ENCODE measurements at places on chromosomes 16 and 17.

DNA sequence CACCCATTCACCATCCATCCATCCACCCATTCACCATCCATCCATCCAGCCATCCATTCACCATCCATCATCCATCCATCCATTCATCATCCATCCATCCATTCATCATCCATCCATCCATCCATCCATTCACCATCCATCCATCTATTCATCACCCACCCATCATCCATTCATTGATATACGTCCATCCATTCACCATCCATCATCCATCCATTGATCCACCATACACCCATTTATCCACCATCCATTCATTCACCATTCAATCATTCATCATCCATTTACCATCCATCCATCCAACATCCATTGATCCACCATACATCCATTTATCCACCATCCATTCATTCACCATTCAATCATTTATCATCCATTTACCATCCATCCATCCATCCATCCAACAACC lies 111.7 kb downstream of the ABCC12 start:
- DNase-seq, result no peak

DNA sequence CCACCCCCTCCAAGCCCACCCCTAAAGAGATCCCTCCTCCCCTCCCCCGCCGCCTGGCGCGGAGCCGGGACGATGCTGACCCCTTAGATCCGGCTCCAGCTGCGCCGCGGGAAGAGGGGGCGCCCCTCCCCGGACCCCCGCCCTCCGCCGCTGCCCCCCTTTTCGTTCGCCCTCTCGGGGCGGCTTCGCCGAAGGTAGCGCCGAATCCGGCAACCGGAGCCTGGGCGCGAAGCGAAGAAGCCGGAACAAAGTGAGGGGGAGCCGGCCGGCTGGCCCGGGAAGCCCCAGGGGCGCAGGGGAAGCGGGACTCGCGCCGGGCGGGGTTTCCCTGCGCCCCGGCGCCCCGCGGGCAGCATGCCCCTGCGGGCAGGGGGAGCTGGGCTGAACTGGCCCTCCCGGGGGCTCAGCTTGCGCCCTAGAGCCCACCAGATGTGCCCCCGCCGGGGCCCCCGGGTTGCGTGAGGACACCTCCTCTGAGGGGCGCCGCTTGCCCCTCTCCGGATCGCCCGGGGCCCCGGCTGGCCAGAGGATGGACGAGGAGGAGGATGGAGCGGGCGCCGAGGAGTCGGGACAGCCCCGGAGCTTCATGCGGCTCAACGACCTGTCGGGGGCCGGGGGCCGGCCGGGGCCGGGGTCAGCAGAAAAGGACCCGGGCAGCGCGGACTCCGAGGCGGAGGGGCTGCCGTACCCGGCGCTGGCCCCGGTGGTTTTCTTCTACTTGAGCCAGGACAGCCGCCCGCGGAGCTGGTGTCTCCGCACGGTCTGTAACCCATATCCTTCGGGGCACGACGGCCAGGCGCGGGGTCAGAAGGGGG lies 623 bp downstream of the CACNA1G start:
- no peak for DNase-seq

- DNase-seq, result no peak
These were observed 18.5 kb downstream of the PFAS start for GRCh38 chr17:8267480-8268147.

GRCh38 chr16:1019231-1020090 lies 37.9 kb downstream of the SOX8 start:
- peak; percentile 14 for DNase-seq

GRCh38 chr16:11609474-11610120 lies 22.9 kb upstream of the LITAF start:
- no peak for DNase-seq

DNA sequence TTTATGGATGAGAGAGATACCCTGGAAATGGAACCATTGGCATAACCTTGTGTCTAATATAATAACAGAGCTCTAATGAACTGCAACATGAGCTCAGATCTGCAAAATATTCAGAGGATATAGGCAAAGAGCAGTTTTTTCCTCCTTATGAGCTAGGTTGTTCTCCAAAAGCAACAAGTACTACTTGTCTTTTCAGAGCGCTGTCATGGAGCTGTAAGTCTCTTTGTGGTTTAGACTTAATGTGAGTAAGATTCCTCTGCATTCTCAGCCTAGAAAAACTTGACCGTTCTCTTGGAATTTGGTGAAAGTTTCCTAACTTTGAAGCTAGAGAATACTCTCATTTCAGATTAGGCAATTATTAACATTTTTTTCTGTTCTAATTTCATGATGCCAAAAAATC lies 85.2 kb downstream of the FTO start:
- DNase-seq, result peak; percentile 59

DNA sequence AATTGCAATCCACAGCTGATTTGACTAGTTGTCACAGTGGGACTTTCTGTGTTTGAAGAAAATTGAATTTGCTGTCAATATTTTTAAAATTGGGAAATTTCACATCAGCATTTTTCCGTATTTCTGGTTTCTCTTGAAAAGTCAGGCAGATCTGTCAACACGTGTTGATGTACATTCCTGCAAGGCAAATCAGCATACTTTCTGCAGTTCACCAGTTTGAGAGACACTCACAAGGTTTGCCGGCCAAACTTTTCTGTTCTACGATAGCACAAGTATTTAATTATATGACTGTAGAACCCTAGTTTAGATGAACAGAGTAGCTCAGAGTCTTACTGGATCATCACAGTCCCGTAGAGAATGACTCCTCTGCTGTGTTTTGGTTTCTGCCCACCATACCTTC lies 102.0 kb downstream of the ADAMTS18 start:
- no peak for DNase-seq

- no peak for DNase-seq
These were observed 761 bp downstream of the NOL3 start for GRCh38 chr16:67170949-67171649.

DNA sequence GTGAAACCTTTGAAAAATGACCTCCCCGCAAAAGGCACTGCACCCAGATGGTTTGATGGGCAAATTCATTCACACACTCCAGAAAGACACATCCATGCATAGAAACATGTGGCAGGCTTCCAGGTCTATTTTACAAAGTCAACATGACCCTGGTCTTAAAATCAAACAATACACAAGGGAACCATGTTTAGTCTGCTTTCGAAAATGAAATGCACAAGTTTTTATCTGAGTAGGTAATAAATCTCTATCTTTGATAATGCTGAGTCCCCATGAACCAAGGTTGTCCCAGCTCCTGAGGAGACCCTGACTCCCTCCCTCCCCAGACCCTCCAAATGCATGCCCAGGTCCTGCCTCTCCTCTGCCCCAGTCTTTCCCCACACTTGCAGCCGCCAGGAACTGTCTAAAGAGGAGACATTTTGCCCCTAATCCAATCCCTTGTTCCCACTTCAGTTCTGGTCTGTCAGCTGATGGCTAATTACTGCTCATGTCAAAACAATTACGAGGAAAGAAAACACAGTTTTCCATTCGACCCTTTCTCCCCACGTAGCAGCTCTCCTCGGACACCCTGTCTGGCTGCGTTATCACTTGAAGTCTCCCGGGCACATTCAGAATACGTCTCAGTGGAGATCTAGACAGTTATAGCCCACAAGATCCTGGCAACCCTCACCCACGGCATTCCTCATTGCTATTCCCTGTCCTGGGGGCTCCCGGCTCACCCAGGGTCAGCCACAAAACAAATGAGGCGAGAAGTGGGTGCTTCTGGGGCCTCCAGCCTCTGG lies 68.8 kb upstream of the RCVRN start:
- no peak for DNase-seq

- no peak for DNase-seq
These were observed 35.4 kb downstream of the SNX20 start for GRCh38 chr16:50645563-50646220.

DNA sequence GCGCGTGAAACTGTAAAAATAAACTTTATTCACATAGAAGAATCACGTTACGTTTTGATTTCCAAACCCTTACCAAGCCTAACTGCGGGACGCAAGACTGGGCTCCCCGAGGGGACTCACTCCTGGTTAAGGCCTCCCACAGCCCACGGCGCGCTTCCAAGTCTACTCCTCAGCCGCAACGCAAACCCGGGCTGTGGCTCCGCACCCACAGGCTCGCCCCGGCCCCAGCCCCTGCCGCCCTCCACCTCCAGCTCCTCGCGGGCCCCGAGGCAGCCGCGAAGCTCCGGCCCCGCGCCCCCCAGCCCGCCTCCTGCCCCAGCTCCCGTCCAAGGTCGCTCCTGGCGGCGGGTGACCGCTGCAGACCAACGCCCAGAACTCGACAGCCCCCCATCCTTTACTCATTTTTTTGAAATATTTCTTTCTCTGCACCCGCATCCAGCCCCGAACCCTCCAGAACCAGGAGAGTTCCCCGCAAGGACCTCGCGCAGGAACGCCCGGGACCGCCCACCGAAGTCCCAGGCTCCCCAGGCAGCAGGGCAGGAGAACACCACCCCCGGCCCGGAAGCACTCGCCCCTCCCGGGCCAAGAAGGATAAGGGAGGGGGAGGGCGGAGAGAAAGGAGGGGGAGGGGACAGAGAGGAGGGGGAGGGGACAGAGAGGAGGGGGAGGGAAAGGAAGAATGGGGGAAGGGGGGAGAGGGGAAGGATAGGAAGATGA lies 912 bp downstream of the USP22 start:
- peak; percentile 70 for DNase-seq

DNA sequence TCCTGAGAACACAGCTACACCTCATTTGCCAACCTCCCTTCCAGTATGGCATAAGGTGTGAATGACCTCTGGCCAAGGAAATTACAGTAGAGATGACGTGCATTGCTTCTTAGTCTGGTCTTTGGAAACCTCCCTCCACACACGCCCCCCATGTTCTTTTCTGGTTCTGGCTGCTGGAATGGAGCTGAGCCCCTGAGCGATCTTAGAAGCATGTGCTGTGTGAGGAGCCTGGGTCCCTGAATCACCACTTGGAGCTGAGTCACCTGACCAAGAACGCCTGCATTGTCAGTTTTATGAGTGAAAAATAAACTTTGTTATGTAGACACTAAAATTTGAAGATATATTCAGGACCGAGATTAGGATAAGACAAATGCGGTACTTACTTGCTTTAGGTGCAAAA lies 51.4 kb downstream of the HS3ST3A1 start:
- DNase-seq, result peak; percentile 48

DNA sequence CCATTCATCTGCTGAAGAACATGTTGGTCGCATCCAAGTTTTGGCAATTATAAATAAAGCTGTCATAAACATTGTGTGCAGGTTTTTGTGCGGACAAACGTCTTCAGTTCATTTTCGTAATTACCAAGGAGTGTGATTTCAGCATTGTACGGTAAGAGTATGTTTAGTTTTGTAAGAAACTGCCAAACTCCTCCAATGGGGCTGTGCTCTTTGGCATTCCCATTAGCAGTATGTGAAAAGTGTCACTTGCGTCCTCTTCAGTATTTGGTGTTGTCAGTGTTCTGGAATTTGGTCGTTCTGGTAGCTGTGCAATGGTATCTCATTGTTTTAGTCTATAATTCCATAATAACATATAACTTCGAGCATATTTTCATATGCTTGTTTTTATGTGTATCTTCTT lies 120.9 kb downstream of the BCAS3 start:
- no peak for DNase-seq

- no peak for DNase-seq
These were observed 77.7 kb upstream of the EEF2KMT start for GRCh38 chr16:5175266-5175665.

DNA sequence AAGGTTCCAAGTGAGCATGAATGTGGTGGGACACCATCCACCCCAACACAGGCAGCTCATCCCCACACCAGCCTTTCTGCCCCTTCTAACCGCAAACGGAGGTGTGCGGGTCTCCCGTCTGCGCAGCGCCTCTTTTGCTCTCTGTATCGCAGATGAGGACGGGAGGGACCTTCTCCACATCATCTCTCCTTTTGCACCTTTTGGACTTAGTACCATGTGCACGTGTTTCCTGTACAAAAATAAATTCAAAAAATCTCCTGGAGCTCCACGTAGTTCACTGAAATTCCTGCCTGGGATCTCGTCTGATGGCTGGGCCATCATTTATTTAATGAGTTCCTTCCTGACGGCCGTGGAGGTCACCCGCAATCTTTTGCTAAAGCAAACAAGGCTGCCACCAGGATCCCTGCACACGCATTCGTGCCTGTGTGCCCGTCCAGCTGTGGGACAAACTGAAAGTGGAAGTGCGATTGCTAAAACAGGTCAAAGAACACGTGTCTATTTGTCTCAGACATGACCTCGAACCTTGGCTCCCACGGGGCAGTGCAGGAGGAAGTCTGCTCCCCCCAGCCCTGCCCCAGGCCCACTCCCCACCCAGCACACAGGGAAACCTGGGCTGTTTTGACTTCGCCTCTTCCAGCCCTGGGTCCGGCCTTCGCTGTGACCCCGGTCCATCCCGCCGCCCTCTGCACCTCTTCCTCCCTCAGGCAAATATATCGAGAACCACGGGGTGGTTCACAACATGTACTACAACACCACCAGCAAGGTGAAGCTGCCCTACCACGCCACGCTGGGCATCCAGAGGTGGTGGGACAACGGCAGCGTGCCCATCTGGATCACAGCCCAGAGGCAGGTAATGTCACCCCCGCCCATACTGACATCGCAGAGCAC lies 2.3 kb downstream of the ENPP7 start:
- no peak for DNase-seq
